KBM-7 (cell line): ENCODE measurements at places on chromosomes 1 and 21.

DNA sequence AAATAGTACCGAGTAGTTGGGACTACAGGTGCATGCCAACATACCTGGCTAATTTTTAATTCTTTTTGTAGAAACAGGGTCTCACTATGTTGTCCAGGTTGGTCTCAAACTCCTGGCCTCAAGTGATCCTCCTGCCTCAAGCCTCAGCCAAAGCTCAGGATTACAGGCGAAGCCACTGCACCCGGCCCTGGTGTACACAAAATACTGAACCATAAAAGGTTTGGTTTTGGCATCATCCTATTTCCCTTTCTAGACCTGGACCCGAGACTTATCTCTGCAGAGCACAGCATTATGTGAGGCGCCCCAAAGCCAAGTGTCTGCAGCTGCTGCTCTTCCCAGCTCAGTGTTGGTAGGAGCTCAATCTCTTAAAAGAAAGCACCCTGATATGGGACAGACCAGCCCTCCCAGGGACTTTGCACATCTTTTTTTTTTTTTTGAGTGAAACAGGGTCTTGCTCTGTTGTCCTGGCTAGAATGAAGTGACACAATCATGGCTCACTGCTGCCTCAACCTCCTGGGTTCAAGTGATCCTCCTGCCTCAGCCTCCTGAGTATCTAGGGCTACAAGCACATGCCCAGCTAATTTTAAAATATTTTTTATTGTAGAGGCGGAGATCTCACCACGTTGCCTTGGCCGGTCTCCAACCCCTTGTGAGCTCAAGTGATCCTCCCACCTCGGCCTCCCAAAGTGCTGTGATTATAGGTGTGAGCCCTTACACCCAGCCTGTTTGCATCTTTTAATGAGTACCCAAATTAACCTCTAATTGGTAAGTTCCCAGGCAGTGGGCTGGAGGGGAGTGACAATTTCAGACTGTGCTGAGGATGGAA, 20.4 kb downstream of the TEX35 start:
- no peak for DNase-seq

GRCh38 chr1:192575499-192576189, at the start of gene RGS1:
RGS1 (plus strand) TSS chr1:192575773; CDS start chr1:192575793, 20 bp downstream.
- DNase-seq = peak; percentile 82

DNA sequence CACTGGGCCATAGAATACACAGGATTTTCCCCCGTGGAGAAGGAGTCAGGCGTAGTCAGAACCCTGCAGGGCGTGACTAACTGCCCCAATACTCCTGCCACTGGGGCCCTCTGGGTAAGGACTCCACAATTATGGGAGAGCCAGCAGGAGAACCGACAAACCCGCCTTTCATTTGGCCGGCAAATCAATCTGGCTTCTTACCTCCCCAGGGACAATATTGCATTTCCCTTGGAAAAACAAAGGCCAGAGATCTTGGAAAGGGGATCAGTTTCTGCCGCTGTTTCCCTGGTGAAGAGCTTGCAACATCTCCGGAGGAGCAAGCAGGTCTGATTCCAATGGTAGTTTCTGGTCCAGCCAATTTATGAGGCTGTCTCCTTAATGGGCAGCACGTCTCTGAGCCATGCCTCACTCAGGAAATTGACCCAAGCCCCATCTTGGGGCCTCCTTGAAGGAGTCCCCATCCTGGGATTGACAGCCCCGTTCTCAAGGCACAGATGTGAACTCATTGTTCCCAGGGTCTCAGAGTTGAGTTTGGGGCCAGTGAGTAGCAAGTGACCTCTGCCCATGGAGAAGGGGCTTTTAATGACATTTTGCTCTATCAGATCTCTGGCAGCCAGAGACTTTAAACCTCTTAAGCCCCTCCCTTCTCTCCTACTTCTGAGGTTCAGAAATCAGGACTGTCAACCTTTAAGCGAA, 4.3 kb downstream of the TRABD2B start:
- DNase-seq = no peak

DNA sequence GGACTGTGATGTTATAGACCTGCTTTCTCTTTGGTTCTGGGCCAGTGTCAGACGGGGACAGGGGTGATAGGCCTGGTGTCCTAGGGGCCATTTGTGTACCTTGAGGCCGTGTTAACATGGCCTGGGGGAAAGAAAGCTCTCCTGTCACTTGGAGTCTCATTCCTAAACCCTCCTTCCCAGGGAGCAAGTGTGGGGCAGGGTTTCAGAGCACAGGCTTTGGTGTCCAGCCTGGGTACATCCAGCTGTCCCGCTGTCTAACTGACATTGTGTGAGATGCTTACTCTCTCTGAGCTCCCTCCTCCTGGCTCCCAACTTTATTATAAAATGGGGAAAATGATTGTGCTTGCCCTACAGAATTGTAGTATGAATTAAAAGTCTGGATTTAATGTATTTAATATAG, 32.6 kb upstream of the EPHA8 start:
- no peak for DNase-seq

GRCh38 chr21:14684071-14684470, 138.0 kb upstream of the SAMSN1 start:
- DNase-seq = peak; percentile 45

DNA sequence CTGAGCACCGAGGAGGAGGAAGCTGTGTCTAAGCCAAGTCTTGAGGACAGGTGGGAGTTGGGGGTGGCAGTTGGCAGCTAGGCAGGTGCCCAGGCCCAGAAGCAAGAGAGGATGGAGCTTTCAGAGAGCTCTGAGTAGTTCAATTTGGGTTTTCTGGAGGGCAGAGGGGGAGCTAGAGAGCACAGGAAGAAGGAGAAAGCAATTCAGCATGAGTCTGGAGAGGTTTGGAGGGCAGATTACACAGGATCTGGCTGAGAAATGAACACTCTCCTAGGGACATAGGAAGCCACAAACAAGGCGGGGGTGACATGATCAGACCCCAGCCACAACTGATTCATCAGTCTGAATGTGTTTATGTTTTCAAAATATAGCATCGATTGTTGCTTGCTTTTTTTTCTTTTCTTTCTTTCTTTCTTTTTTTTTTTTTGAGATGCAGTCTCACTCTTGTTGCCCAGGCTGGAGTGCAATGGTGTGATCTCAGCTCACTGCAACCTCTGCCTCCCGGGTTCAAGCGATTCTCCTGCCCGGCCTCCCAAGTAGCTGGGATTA, 23.8 kb downstream of the PTPRF start:
- peak; percentile 35 for DNase-seq

- peak; percentile 93 for DNase-seq
These were observed 3.8 kb downstream of the PTAFR start for GRCh38 chr1:28172713-28173150.

- DNase-seq = no peak
These were observed 12.2 kb downstream of the COL8A2 start for GRCh38 chr1:36112823-36113222.

DNA sequence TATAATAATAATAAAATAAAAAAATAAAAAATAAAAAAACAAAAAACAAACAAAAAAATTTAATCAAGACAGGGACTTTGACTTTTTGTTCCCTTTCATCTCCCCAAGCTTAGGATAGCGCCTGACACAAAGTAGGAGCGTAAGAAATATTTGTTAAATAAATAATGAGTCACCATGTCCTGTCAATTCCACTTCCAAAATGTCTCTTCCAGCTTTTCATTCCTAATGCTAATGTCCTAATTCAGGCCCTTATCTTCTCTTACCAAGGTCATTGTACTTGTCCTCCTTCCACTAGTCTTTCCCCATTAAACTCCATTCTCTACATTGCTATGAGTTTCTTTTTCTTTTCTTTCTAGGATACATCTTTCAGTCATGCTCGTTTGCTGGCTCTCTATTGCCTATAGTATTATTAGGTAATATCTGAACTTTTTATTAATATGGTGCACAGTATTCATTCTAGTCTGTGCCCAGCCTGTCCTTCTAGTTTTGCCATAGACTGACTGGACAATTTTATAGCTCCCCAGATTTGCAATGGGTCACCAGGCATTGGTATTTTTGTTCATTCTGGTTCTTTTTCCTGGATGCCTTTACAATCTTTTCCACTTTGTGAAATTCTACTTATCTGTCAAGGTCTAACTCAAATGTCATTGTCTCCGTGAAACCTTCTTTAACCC, 11.4 kb downstream of the NEXN start:
- DNase-seq = no peak

DNA sequence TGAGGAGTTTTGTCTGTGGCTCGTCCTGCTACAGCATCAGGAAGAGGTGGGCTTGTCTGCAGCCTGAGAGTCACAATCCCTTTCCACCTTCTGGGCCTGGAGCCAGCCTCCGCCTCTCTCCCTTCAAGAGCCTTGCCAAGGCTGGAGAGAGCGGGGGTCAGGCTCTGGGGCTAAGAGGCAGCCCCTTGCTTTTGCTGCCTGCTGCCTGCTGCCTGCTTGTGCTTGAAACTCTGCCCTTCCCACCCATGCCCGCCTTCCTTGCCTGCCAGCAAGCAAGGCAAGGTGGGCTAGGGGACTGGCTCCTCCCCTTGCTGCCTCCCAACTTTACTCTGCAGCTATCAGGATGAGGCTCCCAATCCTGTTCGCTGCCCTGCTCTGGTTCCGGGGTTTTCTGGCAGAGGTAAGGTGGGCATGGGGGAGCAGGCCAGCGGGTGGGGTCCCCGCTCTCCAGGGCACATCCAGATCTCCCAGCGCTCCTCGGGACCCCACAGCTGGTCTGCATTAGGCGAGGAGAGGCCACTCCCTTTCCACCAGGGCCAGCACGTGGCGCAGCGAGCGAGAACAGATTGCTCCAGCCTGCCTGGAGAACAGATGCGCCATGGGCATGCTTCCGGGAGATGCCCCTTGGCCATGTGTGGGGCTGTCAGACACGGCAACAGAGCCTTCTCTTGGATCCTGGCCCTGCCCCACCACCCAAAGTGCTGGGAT, 7.5 kb upstream of the PTPN7 start:
- no peak for DNase-seq

- no peak for DNase-seq
These were observed 20.0 kb downstream of the SERTAD4 start for GRCh38 chr1:210252621-210253051.

DNA sequence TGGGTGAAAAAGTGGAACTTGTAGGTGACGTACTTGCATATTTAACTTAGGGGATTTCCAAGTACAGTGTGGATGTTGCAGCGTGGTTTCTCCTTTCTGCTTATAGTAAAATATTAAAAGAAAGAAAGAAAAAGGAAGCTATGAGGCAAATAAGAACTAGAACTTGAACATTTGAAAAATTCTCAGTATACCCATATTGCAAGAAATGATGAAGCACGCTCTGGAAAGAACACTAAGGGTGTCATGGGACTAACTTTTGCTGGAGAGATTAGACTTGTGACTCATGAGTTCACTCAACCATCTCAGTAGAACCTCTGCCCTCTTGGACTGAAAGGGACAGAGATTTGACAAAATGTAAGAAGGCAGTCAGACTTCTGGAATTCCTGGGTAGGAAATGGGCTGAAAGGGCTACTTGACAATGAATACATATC, 704.5 kb upstream of the ADGRL4 start:
- DNase-seq = no peak

GRCh38 chr1:114008480-114008941, 29.2 kb downstream of the OLFML3 start:
- DNase-seq = no peak

GRCh38 chr21:25750085-25750484, 15.3 kb downstream of the GABPA start:
- DNase-seq = peak; percentile 59

GRCh38 chr1:31866450-31867032, 50.7 kb upstream of the SPOCD1 start:
- DNase-seq = peak; percentile 39
